PC-3 (cell line): ENCODE measurements at places on chromosomes 7 and 10.
A peak's percentile ranks its signal among the peaks of the same experiment; 100 is the strongest.

GRCh38 chr7:55524558-55525310 is 47.6 kb downstream of the VOPP1 start:
- DNase-seq = no peak

GRCh38 chr7:82158327-82158726 is 285.2 kb downstream of the CACNA2D1 start:
- peak; percentile 50 for DNase-seq

- no peak for DNase-seq
Observed at GRCh38 chr7:96244244-96244991, 77.5 kb downstream of the SLC25A13 start.

DNA sequence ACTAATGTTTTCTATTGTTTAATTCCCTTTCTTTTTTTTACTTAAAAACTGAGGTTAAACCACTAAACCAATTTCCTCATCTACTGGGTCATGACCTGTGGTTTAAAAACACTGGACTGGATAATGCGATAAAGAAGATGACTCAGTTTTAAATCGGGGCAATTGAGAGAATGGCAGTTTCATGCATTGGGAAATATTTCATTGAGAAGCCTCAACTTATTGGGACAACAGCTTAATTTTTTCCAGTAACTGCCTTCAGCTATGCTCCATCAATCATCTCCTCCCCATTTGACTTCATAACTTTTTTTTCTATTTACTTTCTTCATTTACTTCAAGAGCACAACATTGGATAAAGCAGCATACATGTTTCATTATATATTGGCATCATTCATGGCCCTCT is 61.8 kb upstream of the MET start:
- peak; percentile 22 for DNase-seq

DNA sequence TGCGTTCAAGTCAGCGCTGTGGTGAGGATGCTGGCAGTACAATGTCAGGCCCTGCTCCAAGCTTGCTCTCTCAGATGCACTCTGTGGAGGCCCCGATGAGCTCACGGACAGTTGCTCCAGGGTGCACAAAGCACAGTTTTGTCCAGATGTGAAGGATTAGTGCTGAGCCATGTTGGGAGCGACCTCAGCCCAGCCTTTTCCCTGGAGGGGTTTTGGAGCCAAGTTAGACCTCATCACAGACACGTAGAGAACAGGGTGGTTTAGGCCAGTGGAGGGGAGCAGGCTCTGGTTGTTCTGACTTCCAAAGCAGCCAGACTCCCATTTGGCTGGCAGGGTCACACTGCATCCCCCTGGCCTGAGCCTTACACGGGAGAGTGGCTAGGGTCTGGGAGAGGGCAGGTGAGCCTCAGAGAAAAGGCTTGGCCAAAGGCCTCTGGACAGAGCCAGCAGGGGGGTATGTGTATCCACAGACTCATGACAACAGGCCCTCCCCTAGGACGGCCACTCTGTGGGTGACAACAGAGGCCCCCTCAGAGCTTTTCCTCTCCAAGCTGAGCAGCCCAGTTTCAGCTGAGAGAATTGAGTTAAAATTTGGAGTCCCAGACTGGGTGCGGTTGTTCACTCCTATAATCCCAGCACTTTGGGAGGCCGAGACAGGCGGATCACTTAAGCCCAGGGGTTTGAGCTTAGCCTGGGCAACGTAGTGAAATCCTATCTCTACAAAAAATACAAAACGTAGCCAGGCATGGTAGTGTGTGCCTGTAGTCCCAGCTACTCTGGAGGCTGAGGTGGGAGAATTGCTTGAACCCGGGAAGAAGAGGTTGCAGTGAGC is 4.7 kb downstream of the PLAC9 start:
- no peak for DNase-seq

- DNase-seq = no peak
Observed at GRCh38 chr7:70044064-70044463, 445.8 kb downstream of the AUTS2 start.

GRCh38 chr7:32191305-32191704 is 121.1 kb upstream of the PDE1C start:
- DNase-seq = peak; percentile 63

- DNase-seq = no peak
Observed at GRCh38 chr7:122082160-122082559, 61.9 kb downstream of the AASS start.

DNA sequence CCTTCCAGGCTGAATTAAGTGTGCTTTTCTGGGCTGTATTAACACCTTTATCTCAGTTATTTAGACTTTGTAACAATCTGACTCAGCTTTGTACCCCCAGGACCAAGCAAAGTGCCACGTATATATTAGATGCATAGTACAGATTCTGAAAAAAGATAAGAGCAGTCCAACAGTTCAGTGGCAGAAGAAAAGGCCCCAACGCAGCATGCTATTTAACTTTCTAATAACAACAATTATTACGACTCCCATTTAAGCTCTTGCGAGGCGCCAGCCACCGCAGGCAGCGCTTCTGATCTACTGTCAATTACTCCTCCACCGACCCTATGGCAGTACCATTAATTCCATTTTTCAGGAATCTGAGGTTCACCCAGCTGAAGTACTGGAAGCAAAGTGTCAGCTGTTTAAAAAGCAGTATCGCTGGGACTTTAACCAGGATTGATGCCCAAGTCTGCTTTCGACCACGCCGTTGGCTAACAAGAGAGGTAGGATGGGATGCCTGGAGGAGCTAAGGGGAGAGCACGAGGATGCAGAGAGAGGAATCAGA is 638 bp downstream of the LIPA start:
- no peak for DNase-seq

- peak; percentile 46 for DNase-seq
Observed at GRCh38 chr7:129779602-129780256, 168.2 kb downstream of the NRF1 start.

DNA sequence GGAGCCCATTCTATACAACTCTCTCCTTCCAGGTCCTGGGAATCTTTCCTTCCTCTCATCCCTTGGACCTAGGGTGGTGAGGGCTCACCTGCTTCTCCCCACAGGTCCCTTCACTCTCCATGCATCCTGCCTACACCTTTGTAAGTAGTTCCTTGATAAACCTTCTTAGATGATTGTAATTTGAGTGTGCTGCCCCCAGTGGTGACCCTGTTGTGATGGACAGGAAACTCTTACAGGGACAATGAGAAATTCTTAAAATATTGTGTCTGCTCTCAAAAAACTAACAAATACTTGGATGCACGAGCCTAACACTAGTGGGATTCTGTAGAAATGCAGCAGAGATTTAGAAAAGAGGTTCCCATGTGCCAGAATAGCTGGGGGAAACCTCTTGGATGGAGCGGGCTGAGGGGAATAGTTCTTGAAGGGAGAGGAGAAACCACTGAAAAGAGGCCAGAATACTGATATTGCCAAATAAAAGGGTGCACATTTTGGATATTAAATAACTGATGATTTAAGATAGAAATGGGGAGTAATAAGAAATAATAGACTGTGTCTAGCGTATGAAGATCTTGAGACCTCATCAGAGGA is 6.7 kb upstream of the PAXIP1 start:
- DNase-seq = peak; percentile 31

GRCh38 chr7:27587429-27587828 is 75.3 kb downstream of the HIBADH start:
- no peak for DNase-seq

- DNase-seq = no peak
Observed at GRCh38 chr7:105164751-105165150, 150.7 kb downstream of the KMT2E start.

- no peak for DNase-seq
Observed at GRCh38 chr7:44313016-44313415, 12.4 kb downstream of the CAMK2B start.

DNA sequence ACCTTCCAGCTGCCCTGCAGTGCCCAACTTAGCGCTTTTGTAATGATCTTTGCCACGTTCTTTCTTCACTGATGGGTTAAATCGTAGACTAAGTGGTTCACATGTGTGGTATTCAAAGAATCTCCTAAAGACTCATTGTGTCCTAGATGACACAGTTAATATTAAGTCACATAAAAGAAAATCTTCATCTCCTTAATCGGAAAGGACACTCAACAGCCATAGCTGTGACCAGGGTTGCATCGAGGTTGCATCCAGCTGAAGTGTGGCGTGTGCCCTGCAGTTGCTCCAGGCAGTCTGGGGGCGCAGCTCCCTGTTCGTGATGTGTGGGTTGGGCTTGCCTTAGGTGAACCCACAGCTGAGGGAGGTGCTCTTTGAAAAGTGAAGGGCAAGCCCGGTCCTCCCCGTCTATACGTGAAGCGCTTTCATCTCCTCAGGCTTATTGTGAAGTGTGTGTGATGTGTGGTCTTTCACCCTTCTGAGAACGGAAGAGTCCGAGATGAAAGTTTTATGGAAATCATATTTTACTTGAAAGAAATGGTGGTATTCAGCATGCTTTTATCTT is 122.7 kb downstream of the TRRAP start:
- no peak for DNase-seq

- no peak for DNase-seq
Observed at GRCh38 chr10:48336978-48337599, 30.6 kb downstream of the MAPK8 start.

GRCh38 chr7:66013938-66014337 is 31.9 kb upstream of the GUSB start:
- peak; percentile 35 for DNase-seq

- DNase-seq = peak; percentile 96
Observed at GRCh38 chr10:51804866-51805265, 105.5 kb upstream of the CSTF2T start.

DNA sequence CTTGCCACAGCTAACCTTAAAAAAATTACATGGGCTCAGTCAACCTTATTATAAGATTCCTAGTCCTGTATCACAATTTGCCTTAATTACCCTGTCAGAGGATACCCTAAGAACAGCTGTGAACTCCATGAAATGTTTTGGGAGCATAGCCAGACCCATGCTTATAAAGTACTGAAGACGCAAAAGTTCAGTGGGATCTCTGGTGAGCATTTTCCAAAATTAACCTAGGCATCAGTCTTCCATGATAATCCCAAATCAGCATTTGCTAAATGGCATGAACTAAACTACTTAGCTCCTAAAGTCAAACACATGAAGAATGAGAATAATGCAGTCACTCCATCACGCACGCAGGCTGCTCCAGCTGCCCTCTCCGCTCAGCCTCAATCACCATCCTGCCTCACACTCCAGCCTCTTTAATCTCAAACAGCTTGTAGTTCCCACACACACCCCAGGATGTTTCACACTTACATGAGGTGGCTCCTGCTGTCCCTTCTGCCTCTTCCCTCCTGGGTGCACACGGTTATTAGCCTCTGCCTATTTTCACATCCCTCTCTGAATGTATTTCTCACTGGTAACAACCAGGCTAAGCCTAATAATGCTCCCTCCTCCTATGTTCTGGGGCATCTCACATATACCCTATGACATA is 15.3 kb downstream of the IGF2BP3 start:
- DNase-seq = no peak

GRCh38 chr7:138455609-138456008 is 4.5 kb upstream of the TRIM24 start:
- no peak for DNase-seq

GRCh38 chr10:114206902-114207301 is 27.7 kb downstream of the TDRD1 start:
- no peak for DNase-seq

- DNase-seq = no peak
Observed at GRCh38 chr7:100943693-100944092, 5.6 kb upstream of the MUC3A start.

DNA sequence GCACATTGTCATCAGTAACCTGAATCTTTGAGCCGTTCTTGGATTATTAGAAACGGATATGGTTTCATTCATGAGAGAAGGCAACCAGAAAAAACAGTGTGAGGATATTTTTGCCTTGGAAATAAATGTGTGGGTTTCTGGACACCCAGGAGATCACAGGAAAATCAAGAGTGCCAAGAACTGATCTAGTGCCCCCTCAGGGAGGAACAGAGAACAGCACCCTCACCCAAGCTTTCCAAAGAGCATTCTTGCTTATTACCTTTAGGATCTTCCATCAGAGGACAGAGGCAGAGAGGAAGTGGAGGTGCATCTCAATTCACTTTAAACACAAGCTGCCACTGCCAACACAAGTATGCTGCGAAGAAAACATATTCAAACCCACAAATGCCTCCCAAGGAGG is 851.5 kb upstream of the COBL start:
- no peak for DNase-seq

- DNase-seq = peak; percentile 67
Observed at GRCh38 chr7:136953386-136953785, 84.9 kb downstream of the CHRM2 start.

GRCh38 chr10:48266528-48266927 is 8.0 kb downstream of the FRMPD2 start:
- DNase-seq = no peak

- no peak for DNase-seq
Observed at GRCh38 chr10:123560301-123561140, 105.6 kb upstream of the GPR26 start.
